Renal pelvis (tissue), 12 donors: ENCODE measurements at places on chromosomes 1 and 21. TPM values are rescaled to one million over a fixed set of nuclear protein-coding genes. Genes with fewer than 3 reads are reported as not detected.
A peak's percentile ranks its signal among the peaks of the same experiment; 100 is the strongest.

- DNase-seq = no peak
Observed at GRCh38 chr1:14876747-14877146, 276.8 kb upstream of the TMEM51 start.

ZFP69B gene
- polyA plus RNA-seq = 5.8 TPM

CD2 gene
- polyA plus RNA-seq = 0.14 TPM

DNA sequence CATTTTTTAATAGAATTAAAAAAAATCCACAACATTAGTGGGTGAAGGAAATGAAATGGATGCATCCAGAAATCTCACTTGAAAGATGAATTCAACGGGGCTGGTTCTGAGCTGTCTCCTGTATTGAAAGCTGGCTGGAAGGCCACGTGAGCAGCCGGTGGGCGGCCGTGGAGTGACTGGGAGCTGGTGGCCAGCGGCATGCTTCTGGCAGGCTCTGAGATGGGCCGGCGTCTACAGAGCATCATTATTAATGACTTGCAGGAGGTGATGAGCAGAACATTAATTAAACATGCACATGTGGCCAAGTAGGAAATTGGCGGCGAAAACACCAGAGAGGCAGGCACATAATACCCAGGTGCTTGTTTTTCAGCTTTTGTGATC lies 115.6 kb upstream of the LMO4 start:
- no peak for DNase-seq

GJA9 gene
- 0.58 TPM for polyA plus RNA-seq

DNA sequence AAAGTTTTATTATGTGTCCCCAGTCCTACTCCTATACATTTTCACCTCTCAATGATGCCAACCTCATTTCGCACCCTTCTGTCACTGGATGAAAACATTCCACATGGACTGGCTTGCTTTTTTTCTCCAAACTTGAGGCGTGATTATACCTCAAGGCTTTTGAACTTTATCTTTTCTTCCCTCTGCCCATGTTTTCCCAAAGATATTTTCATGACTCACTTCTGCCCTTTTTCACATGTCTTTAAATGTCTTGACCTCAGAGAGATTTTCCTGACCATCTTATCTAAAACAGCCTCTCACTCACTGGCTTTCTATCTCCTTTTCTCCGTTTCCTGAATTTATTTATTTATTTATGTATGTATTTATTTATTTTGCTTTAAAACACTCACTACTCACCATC lies 659.0 kb downstream of the PTPRC start:
- DNase-seq = no peak

DNA sequence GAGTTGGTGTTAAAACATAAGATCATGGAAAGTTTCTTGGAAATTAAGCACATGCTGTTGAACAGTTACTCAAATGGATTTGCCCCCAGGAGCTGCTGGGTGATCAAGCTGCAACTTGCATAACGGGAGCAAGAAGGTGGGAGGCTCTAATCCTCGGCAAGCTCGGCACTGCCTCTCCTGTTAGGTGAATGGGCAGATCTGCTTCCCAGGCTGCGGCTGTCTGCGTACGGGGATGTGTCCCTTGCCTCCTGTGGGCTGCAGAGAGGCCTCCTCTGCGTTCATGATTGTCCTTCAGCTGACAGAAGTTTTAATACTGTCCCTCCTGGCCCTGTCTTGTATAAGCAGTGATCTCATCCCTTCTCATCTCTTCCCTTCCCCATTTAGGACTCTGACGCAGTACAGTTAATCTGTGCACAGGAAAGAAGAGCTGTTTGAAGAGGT lies 36.7 kb downstream of the ATP1A1 start:
- no peak for DNase-seq

- no peak for DNase-seq
Observed at GRCh38 chr1:223772771-223773160, 60.4 kb downstream of the CAPN2 start.

DNA sequence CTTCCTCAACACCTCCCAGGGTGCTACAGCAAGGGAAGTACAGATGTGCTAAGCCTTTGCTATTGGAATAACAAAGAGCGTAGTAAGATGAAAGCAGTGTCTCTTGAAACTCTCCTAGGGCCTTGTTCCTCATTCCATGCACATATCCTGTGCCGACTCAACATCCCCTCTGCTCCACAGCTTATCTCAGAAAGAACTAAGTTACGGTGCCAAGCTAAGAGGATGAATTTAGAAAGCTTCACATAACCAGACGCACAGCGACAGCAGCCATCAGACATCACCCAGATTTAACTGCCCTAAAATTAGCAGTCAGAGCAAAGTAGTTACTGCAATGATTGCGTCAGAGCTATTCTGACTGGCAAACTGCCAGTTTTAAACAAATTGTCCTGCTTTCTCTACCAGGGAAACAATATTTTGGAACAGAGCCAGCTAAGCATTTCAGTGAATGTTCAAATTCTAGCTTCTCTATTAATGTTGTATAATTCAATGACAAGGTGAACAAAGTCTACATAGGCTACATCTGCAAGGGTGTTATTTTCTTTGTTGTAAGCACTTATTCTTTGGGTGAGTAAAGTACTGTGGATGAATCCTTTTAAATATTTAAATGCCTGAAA lies 9.5 kb downstream of the SIPA1L2 start:
- DNase-seq = peak; percentile 79

ALG14 gene
- polyA plus RNA-seq = 13.7 TPM

GSTM1 gene
- polyA plus RNA-seq = 105 TPM

GRCh38 chr21:38032082-38032801 lies 116.0 kb upstream of the KCNJ6 start:
- no peak for DNase-seq

DNA sequence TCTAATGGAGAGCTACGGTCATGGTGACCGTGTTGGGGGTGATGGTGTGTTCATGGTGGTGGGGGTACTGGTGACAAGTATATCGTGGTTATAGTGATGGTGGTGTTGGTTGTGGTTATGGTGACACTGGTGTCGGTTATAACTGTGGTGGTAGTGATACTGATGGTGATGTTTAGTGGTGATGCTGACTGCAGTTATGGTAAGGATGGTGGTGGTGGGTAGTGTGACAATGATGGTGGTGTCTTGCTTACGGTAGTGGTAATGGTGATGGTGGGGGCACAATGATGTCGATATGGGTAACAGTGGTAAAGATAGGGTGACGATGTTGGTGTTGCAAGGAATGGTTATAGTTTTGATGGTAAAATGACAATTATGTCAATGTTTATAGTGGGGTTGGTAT lies 98.9 kb upstream of the SLC2A1 start:
- no peak for DNase-seq

OPRD1 gene
- polyA plus RNA-seq = 0.33 TPM

DNA sequence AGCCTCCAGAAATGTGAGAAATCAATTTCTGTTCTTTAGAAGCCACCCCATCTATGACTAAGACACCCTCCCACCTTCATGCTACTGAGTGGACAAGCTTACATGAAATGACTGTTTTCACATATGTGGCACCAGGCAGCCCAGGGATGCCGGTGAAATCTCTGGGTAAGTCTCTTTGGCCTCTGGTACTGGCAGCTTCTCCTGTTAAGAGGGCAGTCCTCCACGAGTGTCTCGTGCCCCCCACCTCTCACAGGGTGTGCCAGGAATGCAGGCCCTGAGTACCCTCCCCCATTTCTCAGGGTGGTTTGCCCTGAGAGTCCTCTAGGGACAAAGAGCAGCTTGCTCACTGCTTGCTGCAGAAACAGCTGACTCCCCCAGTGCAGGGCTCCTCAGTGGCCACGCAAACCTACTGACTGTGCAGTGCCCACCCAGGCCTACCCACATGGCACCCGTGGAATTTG lies 3.2 kb upstream of the PRXL2B start:
- DNase-seq = no peak

DNA sequence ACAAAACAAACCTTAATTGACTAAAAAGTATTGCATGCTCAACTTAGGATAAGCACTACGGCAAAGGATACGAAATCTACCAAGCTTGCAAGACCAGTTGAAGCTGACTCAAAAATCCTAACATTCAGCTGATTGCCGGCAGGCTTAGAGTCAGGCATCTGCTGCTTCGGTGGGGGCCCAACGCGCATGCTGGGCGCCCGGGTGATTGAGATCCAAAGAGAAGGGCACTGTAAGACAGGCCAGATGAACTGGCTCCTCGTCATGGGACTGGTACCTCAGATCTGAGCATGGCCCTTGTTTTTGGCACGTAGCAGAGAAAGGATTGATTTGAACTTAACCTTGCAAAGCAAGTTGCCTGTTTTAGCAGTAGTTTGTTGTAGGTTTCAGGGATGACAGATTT lies 86.6 kb downstream of the PRDM2 start:
- DNase-seq = no peak

DNA sequence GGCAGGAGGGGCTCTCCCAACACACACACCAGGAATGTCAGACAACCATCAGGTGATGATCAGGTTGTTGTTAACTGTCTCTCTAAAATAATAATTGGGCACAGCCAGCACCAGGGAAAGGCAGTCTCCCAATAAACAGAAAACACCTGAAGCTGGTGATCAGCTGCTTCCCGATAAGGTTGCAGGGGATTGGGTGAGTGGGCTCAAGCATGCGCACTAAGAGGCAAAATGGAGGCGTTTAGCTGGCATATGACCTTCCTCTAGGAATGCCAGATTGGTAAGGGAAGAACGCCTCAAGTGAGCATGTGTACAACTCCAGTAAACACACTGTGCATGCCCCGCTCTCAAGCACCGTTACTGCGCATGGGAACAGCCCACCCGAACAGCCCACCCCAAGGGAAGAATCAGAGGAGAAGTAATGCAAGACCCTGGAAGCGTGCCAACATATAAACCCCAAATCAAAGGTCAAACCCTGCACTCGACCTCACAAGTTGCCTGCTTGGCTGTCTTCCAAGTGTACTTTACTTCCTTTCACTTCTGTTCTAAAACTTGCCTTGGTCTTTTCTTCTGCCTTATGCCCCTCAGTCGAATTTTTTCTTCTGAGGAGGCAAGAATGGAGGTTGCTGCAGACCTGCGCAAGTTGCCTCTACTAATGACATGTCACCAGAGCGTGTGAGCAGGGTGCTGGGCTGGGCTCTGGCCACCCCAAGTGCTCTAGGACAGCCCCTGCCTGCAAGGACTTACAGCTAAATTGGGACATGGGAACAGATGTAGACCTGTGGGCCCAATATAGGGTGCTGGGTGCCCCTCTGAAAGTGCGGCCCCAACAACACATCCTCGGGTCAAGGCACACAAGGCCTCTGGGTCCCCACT lies 200.8 kb downstream of the RHOU start:
- no peak for DNase-seq

GRCh38 chr1:225875044-225875815 lies 7.0 kb downstream of the TMEM63A start:
- DNase-seq = no peak

ORC1 gene
- 7.5 TPM for polyA plus RNA-seq

DNA sequence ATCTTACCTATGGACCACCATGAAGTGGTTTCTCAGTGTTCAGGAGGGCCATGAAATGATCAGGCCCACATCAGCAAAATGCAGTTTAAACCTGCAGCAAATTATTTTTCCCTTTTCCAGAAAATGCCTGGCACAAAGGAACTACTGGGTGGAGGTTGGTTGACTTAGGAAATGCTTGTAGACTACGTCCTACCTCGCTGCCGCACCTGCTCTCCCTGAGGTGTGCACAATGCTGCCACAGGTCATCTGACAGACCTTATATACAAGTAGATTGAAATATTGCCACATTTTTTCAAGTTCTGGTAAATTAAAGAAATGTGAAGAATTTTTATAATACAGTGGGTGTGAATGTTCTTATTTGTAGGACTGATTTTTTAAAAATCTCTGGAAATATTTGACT lies 166.7 kb upstream of the PDE4B start:
- no peak for DNase-seq

DNA sequence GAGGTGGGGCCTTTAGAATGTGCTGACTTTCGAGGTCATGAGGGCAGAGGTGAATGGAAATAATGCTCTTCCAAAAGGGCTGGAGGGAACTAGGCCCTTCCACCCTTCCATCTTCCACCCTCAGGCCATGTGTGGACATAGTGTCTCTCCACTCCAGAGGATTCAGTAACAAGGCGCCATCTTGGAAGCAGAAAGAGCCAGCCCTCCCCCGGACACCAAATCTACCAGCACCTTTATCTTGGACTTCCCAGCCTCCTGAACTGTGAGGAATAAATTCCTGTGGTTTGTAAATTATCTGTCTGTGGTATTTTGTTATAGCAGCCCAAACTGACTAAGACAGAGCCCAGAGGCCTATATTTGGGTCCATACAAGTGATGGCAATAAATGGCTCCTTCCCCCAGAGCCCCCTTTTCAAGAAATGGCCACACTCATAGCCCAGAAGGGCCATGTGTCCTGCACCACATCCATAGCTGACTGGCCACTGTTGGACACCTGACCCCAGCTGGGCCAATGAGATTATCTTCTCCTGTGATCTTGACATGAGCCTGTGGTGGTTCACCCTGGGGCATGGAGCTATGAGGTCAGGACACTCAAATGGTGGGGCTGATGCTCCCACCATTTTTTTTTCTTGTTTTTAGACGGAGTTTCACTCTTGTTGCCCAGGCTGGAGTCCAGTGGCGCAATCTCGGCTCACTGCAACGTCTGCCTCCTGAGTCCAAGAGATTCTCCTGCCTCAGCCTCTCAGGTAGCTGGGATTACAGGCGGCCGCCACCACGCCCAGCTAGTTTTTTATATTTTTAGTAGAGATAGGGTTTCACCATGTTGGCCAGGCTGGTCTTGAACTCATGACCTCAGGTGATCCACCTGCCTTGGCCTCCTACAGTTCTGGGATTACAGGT lies 114.9 kb downstream of the RRAGC start:
- DNase-seq = no peak

GDAP2 gene
- polyA plus RNA-seq = 16.9 TPM

GRCh38 chr1:175211656-175212055 lies 19.1 kb upstream of the KIAA0040 start:
- no peak for DNase-seq
